ENCODE measurements at places on chromosomes 4 and X. TPM values are rescaled to one million over a fixed set of nuclear protein-coding genes. Genes with fewer than 3 reads are reported as not detected.

DNA sequence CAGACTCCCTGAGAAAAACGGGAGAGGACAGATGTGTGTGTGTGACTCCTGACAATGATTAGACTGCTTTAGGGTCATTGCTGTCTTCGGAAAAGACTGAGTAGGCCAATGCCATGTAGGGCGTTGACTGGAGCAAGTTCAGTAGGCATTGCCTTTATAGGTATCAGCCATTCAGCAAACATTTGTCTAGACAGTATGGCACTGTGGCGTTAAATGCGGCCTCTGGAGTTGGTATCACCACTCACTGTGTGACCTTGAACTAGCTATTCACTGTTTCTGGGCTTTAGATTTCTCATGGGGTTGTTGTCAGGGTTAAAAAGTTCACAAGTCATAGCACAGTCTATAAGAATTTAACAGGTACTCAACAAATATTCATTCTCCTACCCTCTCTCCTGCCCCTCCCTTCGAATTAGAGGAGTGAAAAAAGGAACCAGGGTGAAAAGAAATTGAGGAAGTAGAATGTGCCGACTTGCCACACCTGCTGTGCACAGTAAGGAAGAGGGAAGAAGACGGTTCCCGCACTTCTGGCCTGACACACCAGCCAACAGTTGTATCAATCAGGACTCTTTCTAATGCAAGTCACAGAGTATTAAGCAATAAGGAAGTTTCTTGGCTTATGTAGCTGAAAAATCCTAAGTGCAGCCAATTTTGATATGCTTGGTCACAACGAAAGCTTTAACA lies 83.2 kb upstream of the PLAC8 start:
- peak; percentile 61 for DNase-seq

GRCh38 chr4:2141022-2141761 lies 82.1 kb downstream of the NAT8L start:
- DNase-seq = no peak

GRCh38 chr4:124144238-124144654 lies 568.3 kb downstream of the ANKRD50 start:
- DNase-seq = no peak

The BEX1 gene
- 9.2 TPM for polyA plus RNA-seq

GRCh38 chrX:77118686-77119085 lies 328.5 kb upstream of the FGF16 start:
- no peak for DNase-seq

- DNase-seq = no peak
Observed at GRCh38 chrX:65921363-65921762, 118.5 kb downstream of the VSIG4 start.

DNA sequence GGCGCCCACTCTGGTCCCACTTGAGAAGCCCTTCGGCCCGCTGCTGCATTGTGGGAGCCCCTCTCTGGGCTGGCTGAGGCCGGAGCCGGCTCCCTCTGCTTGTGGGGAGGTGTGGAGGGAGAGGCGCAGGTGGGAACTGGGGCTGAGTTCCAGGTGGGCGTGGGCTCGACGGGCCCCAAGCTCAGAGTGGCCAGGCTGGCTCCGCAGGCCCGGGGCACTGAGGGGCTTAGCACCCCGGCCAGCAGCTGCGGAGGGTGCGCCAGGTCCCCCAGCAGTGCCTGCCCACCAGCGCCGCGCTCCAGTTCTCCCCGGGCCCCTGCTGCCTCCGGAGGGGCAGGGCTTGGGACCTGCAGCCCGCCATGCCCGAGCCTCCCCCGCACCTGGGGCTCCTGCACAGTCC lies 65.2 kb upstream of the SMIM10 start:
- no peak for DNase-seq

GRCh38 chr4:98733601-98734000 lies 75.2 kb upstream of the TSPAN5 start:
- no peak for DNase-seq

DNA sequence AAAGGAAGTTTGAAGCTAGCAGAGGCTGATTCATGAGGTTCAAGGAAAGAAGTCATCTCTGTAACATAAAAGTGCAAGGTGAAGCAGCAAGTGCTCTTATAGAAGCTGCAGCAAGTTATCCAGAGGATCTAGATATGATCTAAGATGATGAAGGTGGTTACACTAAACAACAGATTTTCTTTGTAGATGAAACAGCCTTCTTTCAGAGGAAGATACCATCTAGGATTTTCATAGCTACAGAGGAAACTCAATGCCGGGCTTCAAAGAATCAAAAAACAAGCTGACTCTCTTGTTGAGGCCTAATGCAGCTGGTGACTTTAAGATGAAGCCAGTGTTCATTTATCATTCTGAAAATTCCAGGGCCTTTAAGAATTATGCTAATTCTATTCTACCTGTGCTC lies 28.8 kb downstream of the NR0B1 start:
- DNase-seq = no peak

The GASK1B gene
- 24.7 TPM for polyA plus RNA-seq

The TCEAL8 gene
- polyA plus RNA-seq = 113 TPM

- no peak for DNase-seq
Observed at GRCh38 chr4:118213101-118213500, 139.7 kb downstream of the PRSS12 start.

DNA sequence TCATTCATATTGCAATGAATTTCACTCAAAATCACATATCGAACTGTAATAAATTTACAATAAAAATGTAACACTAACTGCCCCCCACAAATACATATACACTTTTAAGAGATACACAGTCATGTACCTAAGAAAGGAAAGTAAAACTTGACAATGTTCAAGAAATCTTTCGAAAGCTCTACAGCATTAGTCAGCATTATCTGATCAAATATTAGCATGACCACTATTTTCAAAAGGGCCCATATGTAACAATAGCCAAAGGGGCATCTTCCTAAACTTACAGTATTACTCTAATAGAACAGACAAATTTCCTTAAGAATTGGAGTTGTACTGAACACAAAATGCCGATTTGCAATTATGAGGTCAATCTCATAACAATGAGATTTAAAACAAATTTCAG lies 51.8 kb downstream of the STX18 start:
- DNase-seq = no peak

DNA sequence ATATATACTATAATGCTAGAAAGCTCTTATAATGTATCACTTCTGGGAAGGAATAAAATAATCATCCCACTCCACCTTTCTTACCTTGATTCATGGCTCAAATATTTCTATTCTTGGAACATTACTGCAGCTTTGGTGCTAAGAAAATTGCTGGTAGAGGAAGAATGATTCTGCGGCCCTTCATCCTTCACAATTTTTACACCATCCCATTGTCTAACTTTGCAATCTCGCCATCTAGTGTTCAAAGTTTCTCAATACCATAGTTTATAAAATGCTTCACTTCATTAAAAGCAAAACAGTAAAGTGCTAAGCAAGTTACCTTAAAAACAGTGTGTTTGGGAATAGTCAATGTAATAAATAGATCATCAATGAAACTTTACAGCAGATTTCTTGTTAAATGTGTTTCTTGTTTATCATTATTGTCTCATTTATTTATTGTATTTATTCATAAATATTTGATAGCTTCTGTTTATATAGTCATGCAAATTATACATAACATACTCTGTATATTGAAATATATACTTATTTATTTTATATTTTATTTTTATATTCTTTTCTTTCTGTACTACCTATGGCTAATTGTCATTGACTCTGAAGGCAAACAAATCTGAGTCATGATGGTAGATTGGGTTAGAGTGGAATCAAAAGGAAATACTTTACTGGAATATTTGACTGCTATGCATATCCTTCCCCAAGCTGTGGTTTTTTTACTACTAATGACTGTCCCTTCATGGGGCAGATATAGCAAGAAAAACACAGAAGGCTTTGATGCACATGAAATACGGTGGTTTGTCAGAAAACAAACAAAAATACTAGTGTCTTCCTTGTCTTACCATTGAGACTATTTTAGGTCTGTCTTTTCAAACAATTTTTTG lies 390.7 kb downstream of the MAPK10 start:
- no peak for DNase-seq

DNA sequence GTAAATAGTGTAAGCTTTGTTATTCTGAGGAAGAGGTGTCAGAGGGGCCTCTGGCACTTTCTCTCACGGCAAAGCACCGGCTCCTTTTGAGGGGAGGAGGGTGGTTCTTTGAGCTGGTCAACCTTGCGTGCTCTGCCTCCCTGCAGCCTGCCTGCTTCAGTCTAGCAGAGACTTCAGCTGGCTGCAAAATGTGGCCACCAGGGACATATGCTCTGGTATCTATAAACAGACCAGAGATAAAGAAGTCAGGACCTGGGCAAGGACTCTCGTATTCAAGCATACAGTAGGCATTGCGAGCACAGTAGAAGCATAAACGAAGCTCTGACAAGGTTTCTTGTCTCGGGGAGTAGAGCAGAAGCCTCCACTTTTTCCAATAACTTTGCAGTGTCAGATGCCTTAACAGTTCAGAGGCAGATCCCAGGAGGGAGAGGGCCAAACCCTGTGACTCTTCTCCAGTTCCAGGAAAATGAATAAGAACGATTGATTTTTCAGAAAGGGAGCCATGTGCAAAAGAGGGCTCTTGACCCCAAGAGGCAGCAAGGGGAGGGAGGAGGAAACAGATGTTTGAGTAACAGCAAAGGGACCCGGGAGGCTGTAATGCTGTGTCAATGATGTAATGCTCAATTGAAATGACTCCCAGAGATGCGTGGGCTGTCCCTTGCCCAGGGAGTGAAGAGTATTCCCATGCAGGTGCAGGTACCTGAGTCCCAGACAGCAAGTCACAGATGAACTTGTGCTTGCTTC lies 57.9 kb upstream of the TEX13D start:
- DNase-seq = no peak

GRCh38 chr4:145808848-145809512 lies 129.0 kb downstream of the C4orf51 start:
- no peak for DNase-seq
